ENCODE measurements at places on chromosomes 7 and 10.
A peak's percentile ranks its signal among the peaks of the same experiment; 100 is the strongest.

DNA sequence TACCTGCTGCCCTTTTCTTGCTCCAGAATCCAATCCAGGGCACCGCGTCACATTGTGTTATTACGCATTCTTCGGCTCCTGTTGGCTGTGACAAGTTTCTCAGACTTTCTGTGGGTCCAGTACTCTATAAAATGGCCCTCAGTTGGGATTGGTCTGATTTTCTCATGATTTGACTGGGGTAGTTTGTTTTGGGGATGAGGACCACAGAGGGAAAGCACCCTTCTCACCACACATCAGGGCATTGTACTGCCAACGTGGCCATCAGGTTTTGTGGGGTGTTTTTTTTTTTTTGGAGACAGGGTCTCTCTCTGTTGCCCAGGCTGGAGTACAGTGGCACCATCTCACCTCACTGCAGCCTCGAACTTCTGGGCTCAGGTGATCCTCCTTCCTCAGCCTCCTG, 17.0 kb upstream of the ORAI2 start:
- no peaks in the 10 kb centered on the region for H3K27me3 ChIP-seq
- H3K4me3 ChIP-seq, result no peak overlapping the region
- no peak for DNase-seq
- H3K27ac ChIP-seq, result peak overlapping the region; percentile 38

DNA sequence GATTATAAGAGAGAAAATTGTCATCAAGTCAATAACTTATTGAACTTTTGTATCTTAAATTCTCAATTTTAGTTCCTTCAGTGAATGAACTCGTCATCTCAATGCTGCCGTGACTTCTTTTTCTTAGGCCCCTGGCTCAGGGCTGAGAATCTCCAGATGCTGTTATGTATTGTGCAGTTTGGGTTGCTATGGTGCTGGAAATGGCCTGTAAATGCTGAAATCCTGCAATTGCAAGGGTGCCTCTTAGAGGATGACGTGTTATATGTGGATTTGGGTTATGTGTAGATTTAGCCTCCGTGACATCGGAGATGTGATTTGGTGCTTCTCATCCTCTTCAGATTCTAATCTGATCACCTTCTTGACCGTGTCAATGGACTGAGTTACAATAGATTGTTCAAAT, 55.7 kb upstream of the ZRANB1 start:
- H3K27me3 ChIP-seq, result no peaks in the 10 kb centered on the region
- H3K4me3 ChIP-seq, result no peak overlapping the region
- H3K27ac ChIP-seq, result no peak overlapping the region
- H3K4me1 ChIP-seq, result no peaks in the 10 kb centered on the region

- peaks cover 5% of the 10 kb centered on the region for H3K4me1 ChIP-seq
- DNase-seq, result no peak
- no peak overlapping the region for H3K27ac ChIP-seq
- H3K27me3 ChIP-seq, result no peaks in the 10 kb centered on the region
Measured at GRCh38 chr7:157565201-157565626, 228.4 kb downstream of the DNAJB6 start.

GRCh38 chr10:28633750-28634149, 43.6 kb upstream of the BAMBI start:
- H3K27me3 ChIP-seq, result no peaks in the 10 kb centered on the region
- no peaks in the 10 kb centered on the region for H3K36me3 ChIP-seq
- H3K4me1 ChIP-seq, result no peaks in the 10 kb centered on the region
- H3K27ac ChIP-seq, result no peak overlapping the region

DNA sequence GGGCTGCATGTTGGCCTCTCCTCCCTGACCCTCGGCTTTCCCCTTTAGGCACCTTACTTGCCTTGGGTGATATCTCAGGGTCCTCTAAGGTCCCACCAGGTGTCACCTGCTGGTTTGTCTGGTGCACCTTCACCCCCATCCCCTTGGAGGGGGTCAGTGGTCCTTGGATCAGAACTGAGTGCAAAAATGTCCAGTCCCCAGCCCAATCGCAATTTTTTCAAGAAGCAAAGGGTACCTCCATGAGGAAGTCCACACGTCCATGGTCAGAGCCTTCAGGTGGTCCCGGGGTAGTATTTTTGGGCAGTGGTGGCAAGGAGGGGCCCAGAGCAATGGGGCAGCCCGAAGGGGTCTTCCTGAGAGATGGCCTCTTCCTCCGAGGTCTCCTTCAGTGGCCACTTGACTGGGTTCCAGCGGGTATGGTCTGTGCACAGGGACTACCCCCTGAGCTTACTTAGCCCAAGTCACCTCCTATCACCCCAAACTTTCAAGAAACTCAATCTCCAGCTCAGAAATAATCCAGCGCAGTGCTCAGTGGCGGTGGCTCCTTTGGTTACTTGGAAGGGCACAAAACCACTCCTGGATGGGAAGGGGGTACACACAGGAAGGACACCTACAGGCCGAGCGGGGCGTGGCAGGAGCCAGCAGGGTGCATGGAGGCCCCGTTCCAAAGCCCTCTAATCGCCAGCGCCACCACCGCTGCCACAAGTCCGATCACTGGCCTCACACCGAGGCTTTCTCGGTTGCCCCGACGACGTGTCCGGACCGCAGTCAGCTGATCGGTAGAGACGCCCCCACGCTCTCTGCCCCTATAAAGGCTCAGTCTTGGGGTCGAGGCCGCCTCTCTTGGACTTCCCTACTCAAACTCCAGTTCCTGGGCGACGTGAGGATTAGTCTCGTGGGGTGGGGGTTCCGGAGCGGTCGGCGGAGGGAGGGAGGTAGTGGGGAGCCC, 4.5 kb downstream of the SAP25 start:
- peak overlapping the region; percentile 84 for H3K27ac ChIP-seq
- no peaks in the 10 kb centered on the region for H3K27me3 ChIP-seq
- H3K4me1 ChIP-seq, result peaks cover 35% of the 10 kb centered on the region
- no peak overlapping the region for H3K4me3 ChIP-seq
- H3K36me3 ChIP-seq, result peaks cover 1% of the 10 kb centered on the region

- H3K4me3 ChIP-seq, result peak overlapping the region; percentile 56
- H3K27me3 ChIP-seq, result no peaks in the 10 kb centered on the region
- no peak for DNase-seq
- H3K27ac ChIP-seq, result peak overlapping the region; percentile 10
Measured at GRCh38 chr10:133356549-133357284, 1.1 kb downstream of the FUOM start.
